ENCODE measurements at places on chromosomes 12 and 14. TPM values are rescaled to one million over a fixed set of nuclear protein-coding genes. Genes with fewer than 3 reads are reported as not detected.

DNA sequence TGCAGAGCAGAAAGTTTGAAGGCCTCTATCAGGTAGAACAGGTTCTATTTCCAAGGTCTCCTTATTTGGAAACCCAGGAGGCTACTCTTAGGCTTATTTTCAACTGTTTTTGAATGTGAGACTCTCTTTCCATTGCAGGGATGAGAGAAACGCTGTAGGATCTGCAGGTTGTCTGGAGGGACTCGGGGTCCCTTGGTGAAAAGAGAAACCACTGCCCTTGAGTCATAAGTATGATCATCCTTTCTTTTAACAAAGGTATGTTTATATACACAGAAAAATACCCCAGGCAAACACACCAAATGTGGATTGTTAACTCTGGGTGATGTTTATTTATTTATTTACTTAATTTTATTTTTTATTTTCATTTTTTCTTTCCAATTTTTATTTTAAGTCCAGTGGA lies 57.8 kb upstream of the MAX start:
- no peak for DNase-seq

DNA sequence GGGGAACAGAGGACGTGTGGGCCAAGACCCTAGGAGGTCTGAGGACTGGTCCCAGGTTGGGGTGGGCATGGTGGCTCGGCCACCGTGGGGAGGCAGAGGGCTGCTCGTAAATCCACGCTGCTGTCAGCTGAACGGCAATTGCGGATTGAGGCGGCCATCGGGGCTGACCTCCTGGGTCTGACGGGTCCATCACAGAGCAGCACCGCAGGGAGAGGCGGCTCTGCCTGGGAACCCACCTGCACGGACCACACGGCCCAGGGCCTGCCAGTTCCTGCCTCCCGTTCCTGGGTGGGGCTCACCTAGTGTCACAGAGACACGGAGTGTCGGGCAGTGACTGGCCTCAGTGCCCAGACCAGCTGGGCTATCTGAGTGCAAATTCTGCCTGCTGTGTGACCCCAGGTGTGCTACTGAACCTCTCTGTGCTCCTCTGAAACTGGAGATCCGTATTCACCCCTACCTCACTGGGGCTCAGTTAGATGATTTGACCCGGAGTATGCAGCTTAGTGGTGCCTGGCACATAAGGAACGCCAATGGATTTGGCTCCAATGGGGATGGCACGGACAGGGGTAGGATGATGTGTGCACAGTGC lies 53.1 kb downstream of the KIF26A start:
- no peak for DNase-seq

Gene CHPT1
- polyA plus RNA-seq = 65.5 TPM

DNA sequence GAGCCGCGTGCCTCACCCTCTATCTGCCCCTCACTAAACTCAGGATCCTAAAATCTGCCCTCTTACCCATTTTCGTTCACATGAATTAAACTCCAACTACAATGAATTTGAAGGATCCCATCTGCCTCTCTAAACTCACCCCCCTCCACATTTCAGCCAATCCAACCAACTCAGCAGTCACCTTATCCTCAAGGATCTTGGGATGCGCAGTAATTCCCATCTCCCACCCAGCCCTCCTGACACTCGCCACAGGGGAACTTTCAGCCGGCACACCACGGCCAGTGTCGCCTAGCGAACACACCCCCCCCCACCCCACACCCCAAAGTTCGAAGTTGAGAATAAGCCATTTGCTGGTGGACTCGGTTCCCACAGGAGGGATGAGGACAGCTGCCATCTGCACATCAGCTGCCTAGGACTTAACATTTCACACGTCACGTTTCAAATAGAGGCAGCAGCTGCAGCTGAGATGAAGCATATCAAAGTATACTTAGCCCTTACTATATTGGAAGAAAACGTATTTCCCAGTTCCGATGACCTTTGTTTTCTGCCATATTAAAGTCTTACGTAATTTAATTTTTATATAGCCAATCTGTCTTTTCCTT lies 8.7 kb upstream of the SELPLG start:
- no peak for DNase-seq

- no peak for DNase-seq
Measured at GRCh38 chr12:10283027-10283426, 24.6 kb upstream of the KLRD1 start.

Gene JDP2
- 20.1 TPM for polyA plus RNA-seq

GRCh38 chr12:60494244-60494643 lies 898.4 kb downstream of the SLC16A7 start:
- peak; percentile 30 for DNase-seq

All from kidney (tissue), 22 donors.